ENCODE measurements at places on chromosomes 5 and 9. TPM values are rescaled to one million over a fixed set of nuclear protein-coding genes. Genes with fewer than 3 reads are reported as not detected.

The EXOSC3 gene
- 36.0 TPM for polyA plus RNA-seq

The NPR3 gene
- 2.8 TPM for polyA plus RNA-seq

The EGFL7 gene
- polyA plus RNA-seq = 43.2 TPM

The ZDHHC11B gene
- polyA plus RNA-seq = 5.2 TPM

The NOXA1 gene
- polyA plus RNA-seq = 6.5 TPM

The NEUROG1 gene
- not detected for polyA plus RNA-seq

The CDKN2B-AS1 gene
- polyA plus RNA-seq = 0.28 TPM

The EIF4E1B gene
- polyA plus RNA-seq = not detected

The AJM1 gene
- 1.9 TPM for polyA plus RNA-seq

The PITX1 gene
- 519 TPM for polyA plus RNA-seq

The PCDHGB3 gene
- polyA plus RNA-seq = 0.13 TPM

The ELOVL7 gene
- 2.8 TPM for polyA plus RNA-seq

The ADRB2 gene
- polyA plus RNA-seq = 2.8 TPM

The ADAMTS16 gene
- not detected for polyA plus RNA-seq

The IL31RA gene
- polyA plus RNA-seq = not detected

All from esophagus (tissue), 2 donors.